ENCODE measurements at places on chromosomes 6 and 20.

DNA sequence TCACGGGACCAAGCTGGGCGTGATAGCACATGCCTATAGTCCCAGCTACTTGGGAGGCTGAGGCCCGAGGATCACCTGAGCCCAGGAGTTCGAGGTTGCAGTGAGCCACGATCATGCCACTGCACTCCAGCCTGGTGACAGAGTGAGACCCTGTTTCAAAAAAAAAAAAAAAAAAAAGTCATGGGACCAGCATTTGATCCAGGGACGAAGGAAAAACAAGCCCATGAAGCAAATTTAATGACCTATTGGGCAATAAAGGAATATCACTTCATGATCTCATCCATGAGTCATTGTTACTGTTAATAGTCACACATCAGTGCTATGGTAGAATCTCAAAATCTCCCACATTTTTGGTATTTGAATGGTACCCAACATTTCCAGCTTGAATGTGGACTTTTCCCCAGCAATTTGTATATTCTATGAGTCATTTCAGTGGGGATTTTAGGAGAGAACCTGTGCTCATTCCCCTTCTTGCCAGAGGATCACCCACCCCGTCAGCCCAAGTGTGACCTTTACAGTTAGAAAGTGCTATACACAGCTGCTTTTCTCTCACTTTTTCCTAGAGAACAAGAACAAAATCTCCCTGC lies 8.5 kb upstream of the SOD2 start:
- no peak for DNase-seq

DNA sequence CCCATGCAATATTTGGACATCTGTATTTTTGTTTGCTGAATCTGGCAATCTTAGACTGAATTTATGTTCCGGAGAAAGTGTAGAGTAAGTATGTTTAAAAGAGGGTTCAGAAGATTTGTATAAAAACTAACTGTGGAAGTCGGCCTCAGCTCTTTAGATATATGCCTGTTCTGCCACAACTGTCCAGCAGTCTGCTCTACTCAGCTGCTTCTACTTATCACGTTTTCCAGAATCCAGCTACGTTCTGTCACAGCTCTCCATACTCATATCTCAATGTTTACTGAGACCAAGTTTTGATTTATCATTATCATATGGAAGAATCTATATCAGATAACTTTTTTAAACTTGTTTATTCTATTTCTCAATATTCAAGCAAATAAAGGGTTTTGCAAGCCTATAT lies 721.3 kb downstream of the EYS start:
- no peak for DNase-seq

GRCh38 chr6:98487612-98488011 lies 346.8 kb upstream of the POU3F2 start:
- DNase-seq, result no peak

DNA sequence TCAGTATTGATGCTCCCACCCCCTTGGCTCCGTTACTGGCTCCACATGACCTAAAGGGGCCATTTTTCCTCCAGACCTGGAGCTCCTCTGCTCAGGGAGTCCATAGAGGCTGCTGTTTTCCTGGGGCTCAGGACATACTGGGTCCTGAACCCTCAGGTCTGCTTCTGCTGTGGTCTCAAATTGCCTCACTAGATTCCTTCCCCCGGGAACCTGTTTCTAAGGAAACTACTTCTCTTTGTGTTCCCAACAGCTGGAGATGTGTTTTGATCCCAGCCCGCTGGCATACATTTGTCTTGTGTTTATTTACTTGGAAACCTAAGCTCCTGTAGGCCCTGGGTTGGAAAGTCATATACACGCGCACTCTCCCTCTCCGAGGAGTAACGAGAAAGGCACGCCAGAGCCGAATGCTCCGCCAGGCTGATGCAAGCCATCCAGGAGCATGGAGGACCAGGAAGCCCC lies 222.8 kb downstream of the UST start:
- DNase-seq, result no peak

GRCh38 chr6:122005661-122006060 lies 393.8 kb upstream of the HSF2 start:
- no peak for DNase-seq

GRCh38 chr20:9180481-9181257 lies 111.8 kb downstream of the PLCB4 start:
- no peak for DNase-seq

- no peak for DNase-seq
Observed at GRCh38 chr6:30150671-30151395, 10.2 kb downstream of the TRIM10 start.

DNA sequence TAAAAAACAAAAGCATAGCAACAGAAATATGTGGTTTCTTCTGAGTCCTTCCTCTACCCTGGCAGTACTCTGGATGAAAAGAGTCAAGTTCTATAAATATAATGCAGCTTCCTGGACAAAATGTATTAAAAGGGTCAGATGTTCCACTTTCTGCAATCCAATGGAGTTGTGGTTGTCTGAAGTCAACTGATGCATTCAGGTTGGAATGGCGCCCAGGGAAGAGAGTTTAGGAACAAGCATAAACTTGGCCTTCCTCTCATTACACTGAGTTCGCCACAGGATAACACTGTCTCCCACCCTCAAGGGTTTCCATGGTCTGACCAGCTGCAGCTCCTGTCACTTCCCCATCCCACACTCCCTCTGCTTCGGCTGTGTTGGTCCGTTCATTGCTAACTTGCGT lies 66.4 kb downstream of the PLEKHG1 start:
- DNase-seq, result no peak

DNA sequence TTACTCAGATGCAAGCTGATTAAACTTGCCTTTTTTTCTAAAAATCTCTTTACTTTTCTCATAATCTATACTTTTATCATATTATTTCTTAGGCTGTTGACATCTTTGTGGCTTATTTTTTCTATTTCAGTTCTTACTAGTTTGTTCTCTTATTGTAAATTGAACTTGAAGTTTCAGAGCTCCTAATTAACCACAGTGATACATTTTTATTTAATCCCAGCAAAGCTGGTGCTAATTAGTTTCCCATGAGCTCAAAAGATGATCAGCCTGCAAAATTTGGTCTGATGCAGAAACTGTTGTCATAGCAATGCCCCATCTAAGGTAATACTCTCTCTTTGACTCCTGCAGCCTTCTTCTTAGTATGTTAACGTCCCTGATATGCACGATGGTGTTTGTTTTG lies 170.3 kb downstream of the FUT9 start:
- DNase-seq, result no peak

GRCh38 chr6:150745896-150746295 lies 119.6 kb upstream of the MTHFD1L start:
- no peak for DNase-seq

- DNase-seq, result no peak
Observed at GRCh38 chr6:121959501-121959900, 440.0 kb upstream of the HSF2 start.

- DNase-seq, result no peak
Observed at GRCh38 chr20:18388860-18389259, 78.0 kb downstream of the DZANK1 start.

DNA sequence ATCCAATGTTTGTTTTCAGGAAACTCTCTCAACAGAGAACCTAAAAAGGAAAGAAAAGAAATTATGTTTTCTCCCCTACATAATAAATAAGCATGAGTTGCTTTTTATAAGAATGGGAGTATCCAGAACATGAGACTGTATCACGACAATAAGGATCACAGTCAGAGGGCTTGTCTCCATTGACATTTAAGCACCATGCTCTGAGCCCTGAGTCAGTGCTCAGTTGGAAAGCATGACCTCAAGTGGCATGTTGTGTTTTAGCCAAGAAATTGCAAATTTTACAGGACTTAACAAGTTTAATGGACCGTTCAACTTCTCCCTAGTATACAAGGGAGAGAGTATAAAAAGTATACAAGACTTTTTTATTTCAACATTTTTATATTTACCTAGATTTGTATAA lies 431.6 kb downstream of the GJA1 start:
- DNase-seq, result no peak

- DNase-seq, result no peak
Observed at GRCh38 chr20:53974785-53975555, 95.4 kb downstream of the BCAS1 start.

- no peak for DNase-seq
Observed at GRCh38 chr6:18155864-18156421, 721 bp downstream of the KDM1B start.

GRCh38 chr6:85364344-85364743 lies 85.5 kb upstream of the NT5E start:
- no peak for DNase-seq

DNA sequence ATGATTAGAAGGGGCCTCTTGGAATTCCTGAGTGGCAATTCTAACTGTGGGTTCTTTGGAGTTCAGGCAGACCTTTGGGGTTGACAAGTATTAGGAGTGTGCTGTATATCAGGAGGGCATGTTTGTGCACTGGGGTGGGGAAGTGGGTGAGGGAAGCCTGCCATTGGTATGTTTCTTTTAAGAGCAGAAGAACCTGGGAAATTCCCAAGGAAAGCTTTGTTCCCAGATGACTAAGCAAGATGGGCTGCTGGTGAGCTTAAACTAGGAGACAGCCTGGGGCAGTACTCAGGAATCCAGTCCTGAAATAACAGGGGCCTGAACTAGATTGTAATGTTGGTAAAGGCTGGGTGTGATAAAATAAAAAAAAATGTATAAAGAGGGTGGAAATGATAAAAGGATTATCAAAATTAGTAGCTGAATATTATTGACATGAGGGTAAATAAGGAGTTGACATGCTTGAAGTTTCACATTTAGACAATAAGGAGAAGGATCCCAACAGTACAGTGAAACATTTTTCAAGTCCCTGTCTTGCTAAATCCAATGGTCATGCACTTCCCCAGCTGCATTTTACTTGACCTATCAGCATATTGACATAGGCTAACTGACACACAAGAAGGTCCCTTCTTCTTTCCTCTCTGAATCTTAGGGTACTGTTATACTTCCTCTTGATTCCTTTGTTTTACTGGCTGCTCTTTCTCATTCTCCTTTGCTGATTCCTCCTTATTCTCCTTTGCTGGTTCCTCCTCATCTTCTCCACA lies 18.4 kb upstream of the IFNGR1 start:
- DNase-seq, result no peak

- no peak for DNase-seq
Observed at GRCh38 chr20:4713401-4713800, 8.3 kb upstream of the PRND start.

DNA sequence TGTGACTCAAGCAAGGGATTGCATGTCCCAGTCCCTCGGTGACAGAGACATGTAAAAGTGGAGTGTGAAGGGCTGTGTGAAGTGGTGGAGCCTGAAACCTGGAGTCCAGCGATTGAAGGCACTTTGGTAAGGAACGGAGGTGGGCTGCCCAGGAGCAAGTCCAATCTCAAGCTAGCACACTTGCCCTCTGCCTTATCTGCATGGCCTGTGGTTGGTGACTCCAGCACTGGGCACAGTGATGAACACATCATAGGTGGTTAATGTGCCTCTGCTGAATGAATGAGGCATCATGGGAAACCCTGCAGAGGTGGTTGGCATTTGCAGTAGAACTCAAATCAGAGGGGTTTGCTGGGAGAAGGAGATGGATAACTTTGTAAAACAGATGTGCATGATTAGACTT lies 14.9 kb upstream of the ULBP3 start:
- no peak for DNase-seq

GRCh38 chr20:54929191-54929590 lies 453.8 kb downstream of the DOK5 start:
- no peak for DNase-seq

DNA sequence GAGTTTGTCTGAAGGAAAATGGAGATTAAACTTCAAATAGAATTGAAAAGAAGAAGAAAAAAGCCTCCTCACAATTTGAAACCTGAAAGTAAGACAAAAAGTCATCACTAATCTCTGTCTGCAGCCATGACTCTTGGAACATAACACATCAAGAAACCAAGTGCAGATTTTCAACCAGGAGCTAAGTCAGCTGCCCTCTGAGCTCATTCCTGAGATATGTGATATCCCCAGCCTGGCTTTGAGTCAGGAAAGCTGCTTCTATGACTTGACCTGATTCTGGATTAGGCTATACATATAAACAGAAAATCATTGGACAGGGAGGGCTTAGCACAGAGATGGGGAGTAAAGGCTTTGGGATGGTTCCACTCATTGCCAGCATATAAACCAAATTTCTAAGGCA lies 891.4 kb downstream of the TFAP2A start:
- DNase-seq, result no peak

DNA sequence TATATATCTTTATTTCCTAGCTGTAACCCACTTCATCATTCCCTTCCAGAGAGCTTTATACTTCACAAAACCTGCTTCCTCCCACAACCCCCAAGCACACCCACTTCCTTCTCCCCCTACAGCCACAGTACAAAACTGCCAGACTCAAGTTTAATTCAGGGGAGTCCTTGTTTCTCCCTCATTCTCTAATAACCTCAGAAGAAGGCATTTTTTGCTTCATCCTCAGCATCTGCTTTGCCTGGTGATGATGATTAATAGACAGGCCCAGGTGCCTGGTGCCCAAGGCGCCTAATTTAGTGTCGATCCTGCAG lies 414.3 kb downstream of the KIF16B start:
- DNase-seq, result no peak

DNA sequence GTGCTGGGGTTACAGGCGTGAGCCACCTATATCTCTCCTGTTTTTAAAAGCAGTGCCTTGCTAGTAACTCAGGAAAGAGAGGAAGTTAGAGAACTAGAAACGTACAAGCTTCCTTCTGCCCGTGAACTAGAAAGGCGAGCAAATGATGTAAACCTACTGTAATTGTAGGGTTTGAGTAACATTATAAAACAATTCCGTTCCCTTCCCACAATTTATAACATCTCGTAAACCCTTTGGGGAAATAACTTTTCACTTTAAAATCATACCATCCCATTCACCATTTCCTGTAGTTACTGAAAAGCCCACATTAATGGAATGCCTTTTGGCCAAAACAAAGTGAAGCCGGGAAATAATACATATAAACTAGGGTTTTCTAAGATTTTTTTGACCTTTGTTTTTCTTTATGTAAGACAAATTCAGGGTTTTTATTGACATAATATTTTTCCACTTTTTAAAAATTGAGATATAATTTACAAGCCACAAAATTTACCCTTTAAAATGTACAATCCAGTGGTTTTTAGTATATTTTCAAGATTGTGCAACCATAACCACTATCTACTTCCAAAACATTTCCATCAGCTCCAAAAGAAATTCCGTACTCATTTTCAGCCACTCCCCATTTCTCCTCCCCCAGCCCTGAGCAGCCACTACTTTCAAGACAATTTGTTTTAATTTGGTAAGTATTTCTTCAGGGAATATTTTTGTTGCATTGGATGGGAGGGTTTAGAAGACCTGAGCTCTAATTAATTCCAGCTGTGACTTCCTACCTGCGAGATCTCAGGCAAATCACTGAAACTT lies 175.1 kb upstream of the PDE10A start:
- DNase-seq, result no peak

DNA sequence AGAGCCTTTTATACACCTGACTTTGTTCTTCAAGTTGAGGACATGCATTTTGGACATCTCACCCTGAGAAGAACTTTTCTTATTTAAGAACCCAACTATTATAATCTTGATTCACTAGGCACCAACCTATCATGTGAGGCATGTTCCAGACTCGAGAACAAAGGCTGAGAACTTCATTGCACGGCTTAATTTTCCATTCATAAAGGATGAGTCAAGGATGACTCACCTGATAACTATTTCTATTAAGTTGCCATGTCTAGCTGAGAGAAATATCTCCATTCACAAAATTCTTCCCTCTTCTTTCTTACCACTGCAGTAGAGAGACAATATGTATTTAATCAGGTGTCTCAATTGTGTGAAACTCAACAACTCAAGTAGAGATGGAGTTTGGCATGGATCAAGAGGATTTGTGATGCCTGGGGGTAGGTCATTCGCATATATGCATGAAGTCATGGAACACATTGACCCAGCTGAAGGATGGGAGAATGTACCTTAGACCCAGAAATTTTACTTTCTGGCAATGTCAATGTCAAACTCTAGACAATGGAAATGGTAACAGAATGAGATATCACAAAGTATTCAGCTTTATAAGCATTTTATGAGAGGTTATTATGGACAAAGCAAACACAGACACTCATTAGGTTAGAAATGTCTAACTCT lies 208.7 kb upstream of the PRND start:
- no peak for DNase-seq
